Cortex of kidney (tissue), 1 donor: ENCODE measurements at places on chromosomes 5 and 9.

GRCh38 chr9:78575081-78575480 is 278.2 kb downstream of the PSAT1 start:
- no peak for DNase-seq

GRCh38 chr5:67414712-67415111 is 218.1 kb upstream of the CD180 start:
- DNase-seq = no peak

DNA sequence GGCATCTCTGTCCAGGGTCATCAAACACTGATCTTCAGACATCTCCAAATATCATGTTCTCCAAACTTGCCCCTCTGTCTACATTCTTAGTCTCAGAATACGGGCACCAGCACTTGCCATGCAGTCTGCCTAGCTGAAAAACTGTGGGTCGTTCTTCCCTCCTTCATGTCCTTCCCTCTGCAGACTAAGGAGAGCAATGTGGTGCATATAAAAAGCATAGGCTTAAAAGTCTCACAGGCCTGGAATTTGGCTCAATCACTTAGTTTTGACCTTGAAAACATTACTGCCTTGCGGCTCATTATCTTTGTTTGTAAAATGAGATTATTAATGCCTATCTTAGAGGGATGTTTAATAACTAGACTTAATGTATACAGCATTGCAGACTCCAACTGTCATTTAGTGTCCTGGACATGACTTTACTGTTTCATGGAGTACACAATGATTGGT is 362.8 kb downstream of the NPR3 start:
- no peak for DNase-seq

DNA sequence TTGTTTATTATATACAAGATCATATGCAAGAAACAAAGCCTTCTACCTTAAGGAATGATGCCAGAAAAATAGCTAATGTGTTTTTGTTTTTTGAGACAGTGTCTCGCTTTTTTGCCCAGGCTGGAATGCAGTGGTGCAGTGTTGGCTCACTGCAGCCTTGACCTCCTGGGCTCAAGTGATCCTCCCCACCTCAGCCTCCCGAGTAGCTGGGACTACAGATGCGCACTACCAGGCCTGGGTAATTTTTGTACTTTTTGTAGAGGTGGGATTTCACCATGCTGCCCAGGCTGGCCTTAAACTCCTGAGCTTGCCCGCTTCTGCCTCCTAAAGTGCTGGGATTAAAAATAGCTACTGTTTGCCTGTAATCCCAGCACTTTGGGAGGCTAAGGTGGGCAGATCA is 15.1 kb downstream of the ERCC6L2 start:
- no peak for DNase-seq

GRCh38 chr9:78280982-78281668 is 15.8 kb upstream of the PSAT1 start:
- DNase-seq = no peak

- no peak for DNase-seq
Observed at GRCh38 chr9:36566813-36567221, 5.9 kb upstream of the MELK start.

DNA sequence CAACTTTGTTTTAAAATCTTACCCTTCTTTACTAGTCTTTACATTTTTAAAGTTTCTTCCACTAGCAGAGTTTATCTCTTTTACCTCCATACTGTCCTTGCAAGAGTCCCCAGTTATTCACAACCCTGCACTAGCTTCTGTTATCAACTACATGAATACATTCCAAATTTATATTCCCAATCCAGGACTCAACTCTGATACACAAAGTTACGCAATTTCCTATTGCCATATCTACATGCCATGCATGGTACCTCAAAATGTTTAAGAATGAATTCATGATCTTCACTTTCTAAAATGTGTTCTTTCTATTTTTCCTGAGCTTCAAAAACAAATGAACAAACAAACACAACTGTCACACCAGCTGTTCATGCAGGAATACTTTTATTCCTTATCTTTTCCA is 668.7 kb downstream of the CDH18 start:
- no peak for DNase-seq
